Type B pancreatic cell (in vitro differentiated cells): ENCODE measurements at places on chromosomes 13 and 19.

- H3K27ac ChIP-seq: no peak overlapping the region
- no peak overlapping the region for H3K4me3 ChIP-seq
- H3K27me3 ChIP-seq: peaks cover 5% of the 10 kb centered on the region
- no peak for DNase-seq
- H3K4me1 ChIP-seq: no peaks in the 10 kb centered on the region
These were observed 174.0 kb upstream of the LSM14A start for GRCh38 chr19:33998302-33998701.

- H3K27me3 ChIP-seq: no peaks in the 10 kb centered on the region
- H3K4me3 ChIP-seq: no peak overlapping the region
- no peak for DNase-seq
- no peak overlapping the region for H3K27ac ChIP-seq
- peaks cover 30% of the 10 kb centered on the region for H3K36me3 ChIP-seq
- H3K4me1 ChIP-seq: peaks cover 4% of the 10 kb centered on the region
These were observed 14.6 kb upstream of the PTOV1 start for GRCh38 chr19:49836176-49837008.

DNA sequence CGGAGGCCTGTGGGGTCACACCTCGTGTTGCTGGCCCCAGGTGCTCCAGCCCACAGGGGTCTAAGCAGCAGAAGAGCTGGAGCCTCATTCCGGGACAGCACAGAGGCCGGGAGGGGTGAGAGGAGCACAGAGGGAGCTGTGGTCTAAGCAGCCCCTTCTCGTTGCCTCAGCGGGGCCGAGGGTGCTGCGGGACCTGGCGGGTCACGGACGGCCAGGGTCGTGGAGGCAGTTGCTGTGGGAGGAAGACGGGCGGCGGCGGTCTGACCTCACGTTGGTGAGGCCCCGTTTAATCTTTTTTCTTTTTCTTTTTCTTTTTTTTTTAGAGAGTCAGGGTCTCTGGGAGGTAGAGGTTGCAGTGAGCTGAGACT, 21.7 kb downstream of the PIAS4 start:
- no peaks in the 10 kb centered on the region for H3K4me1 ChIP-seq
- no peak overlapping the region for H3K27ac ChIP-seq
- H3K27me3 ChIP-seq: no peaks in the 10 kb centered on the region
- H3K36me3 ChIP-seq: no peaks in the 10 kb centered on the region

DNA sequence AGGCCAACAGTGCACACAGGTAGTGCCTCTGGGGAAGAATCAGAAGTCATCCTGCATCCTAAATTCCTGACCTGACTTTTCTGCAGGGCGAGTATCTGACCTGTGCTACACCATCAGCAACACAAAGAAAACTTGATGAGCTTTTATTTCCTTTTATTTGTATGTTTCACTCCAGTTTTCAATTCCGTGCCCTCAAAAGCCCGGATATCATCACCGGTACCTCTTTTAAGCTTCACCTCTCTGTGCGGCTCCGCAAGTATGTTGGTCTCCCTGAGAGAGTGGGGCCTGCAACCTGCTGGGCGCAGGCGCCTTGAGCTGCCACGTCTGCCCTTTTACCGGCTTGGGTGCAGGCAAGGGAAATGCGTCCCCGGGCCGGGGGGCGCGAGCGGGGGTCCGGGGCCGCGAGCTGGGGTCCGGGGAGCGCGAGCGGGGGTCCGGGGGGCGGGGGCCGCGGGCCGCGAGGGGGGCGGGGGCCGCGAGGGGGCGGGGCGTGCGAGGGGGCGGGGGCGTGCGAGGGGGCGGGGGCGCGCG, 4.3 kb upstream of the DUXA start:
- no peaks in the 10 kb centered on the region for H3K36me3 ChIP-seq
- peak overlapping the region; percentile 32 for H3K27ac ChIP-seq
- peaks cover 7% of the 10 kb centered on the region for H3K4me1 ChIP-seq
- no peak for DNase-seq

GRCh38 chr13:110634558-110634957, 19.2 kb downstream of the NAXD start:
- no peak overlapping the region for H3K27ac ChIP-seq
- H3K36me3 ChIP-seq: peaks cover 28% of the 10 kb centered on the region
- no peak for DNase-seq
- H3K4me3 ChIP-seq: no peak overlapping the region
